ENCODE measurements at places on chromosomes 5 and 9.

- no peak for DNase-seq
Measured at GRCh38 chr5:135881819-135882218, 13.8 kb downstream of the IL9 start.

DNA sequence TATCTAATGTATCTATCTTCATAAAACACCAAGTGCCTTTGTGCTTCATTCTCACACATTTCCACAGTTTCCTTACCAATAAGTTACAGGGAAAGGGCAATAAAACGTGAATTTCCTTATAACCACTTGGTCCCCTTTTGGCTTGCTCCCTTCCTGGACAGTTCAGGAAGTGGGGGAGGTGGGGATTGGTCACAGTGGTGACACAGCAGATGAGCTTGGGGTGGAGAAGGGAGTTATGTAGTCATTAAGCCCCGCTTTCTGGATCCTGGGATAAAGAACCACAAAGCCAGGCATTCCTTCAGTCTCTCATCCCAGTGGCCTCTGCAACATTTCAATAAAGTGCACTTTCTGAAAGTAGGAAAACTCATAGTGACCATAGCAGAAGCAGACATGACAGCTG is 47.1 kb upstream of the FYB1 start:
- DNase-seq = peak; percentile 8

GRCh38 chr9:95736370-95736769 is 139.1 kb upstream of the ERCC6L2 start:
- no peak for DNase-seq

DNA sequence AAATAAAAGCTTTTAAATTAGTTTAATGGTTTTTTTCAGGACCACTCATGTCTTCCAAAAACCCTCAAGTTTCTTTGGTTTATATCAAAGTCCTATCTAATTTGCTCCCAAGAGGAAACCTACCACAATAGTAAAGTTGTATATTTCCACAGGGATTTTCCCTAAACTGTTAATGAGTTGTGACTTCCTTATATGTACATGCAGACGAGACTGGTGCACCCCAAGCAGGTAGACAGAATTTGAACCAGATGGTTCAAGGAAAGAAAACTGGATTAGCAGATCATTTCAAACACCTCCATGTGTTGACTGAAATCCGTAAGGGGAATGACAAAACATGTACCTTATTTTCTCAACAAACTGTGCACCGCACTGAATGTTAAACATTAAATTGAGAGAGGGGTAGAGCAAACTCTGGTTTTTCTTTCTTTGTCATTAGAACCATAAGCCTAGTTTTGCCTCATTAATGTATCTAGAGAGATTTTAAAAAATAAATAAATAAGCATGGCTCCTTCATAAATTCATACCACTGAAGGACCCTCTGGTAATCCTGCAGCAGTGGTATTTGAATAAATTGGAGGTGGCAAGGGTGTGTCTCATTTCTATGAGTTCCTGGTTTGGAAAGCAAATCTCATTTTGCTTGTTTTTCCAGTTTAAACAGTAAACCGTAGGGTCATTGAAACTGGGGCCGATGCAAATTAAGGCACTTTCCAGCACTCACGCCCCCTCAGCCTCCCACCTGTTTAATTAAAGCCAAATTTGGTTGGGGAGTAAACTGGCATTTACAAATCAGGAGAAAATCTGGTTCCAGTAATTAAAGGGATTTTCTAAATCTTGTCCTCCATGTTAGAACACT is 51.1 kb downstream of the ENC1 start:
- no peak for DNase-seq

- no peak for DNase-seq
Measured at GRCh38 chr9:38423273-38423972, 831 bp downstream of the IGFBPL1 start.

- no peak for DNase-seq
Measured at GRCh38 chr5:7805379-7805778, 45.6 kb downstream of the CFAP90 start.

All from fibroblast of mammary gland (primary cell).